NB4 (cell line): ENCODE measurements at places on chromosomes 3 and 15.

- no peak for DNase-seq
These were observed 337.2 kb downstream of the ZBTB20 start for GRCh38 chr3:114809668-114810413.

- peak; percentile 31 for DNase-seq
These were observed 15.8 kb downstream of the CX3CR1 start for GRCh38 chr3:39264053-39264452.

DNA sequence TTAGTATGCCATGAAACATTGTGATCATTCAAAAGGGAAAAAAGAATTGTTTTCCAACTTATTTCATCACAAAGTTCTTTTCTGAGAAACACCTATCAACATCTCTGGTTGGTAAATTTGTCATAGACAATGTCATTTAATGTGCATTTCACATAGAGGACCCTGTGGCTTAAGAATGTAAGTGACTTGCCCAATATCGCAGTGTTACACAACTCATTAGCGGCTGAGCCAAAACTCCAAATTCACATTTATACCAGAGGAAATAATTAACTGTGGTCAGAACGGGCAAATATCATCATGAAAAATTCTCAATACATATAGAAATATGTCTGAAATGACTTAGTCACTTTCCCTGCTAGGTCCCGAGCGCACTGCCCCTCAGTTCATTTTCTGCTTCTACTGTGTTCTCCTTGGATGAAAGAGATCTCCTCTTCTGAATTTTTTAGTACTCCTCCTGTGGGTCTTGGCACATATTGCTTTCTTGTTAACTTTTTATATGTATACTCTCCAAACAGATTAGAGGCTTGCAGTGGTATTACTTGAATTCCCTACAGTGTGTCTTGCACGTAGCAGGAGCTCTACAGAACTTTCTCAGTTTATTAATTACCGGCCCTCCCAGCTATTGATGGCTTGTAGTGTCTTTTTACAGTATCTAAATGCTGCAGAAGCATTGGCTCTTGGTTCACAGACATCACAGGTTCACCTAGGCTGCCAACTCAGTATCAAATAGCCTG is 33.1 kb downstream of the PTX3 start:
- peak; percentile 69 for DNase-seq

DNA sequence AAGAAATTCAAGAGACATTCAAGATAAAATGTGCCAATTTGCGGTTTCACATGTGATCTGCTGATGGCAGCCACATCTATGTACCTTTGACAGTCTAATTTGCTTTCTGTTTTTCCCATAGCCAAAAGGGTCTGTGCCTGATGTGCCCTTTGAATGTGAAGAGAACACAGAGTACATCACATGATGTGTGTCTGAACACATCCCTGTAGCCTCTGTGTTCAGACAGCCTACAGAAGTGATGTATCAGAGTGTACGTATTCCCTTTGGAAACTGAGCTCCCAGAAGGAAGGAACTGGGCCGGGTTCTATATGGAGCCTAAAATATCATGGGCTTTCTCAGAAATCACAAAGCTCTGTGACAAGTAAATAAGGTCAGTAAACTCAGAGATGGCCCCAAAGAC is 52.4 kb downstream of the BOC start:
- DNase-seq: no peak

DNA sequence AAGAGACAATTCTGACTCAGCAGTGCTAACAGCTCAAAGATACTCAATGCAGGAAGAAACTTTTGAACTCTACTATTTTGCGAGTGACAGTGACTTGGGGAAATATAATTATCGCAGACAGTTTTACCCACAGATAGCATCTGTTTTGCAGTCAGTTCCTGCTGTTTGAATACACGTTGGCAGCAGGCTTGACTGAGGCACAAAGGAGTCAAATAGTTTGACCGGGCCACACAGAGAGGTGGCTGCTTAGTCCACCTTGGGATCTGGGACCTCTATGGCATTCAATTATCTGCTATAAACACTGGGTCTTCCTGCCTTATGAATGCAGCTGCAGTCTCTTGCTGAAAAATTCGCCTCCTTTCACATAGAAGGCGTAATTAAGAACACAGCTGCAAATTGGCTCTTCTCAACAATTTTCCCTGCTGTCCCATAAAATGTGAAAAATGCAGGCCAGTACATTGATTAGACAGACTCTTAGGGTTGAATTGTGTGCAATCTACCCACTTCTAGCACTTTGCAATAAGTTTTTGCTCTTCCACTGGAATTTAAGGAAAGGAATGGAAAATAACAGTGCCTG is 56.5 kb downstream of the OTOL1 start:
- DNase-seq: no peak

- DNase-seq: no peak
These were observed 88.1 kb downstream of the MBNL1 start for GRCh38 chr3:152356870-152357276.

DNA sequence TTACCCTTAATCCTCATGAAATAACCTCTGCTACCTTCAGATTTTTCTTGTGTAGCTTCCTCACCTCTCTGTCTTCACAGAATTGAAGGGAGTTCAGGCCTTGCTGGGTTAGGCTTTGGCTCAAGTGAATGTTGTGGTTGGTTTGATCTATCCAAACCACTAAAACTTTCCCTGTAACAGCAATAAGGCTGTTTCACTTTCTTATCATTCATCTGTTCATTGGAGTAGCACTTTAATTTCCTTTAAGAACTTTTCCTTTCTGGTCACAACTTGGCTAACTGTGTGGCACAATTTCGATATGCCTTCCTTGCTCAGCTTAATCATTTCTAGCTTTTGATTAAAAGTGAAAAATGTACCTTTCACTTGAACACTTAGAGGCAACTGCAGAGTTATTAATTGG is 129.8 kb downstream of the NR1I2 start:
- DNase-seq: no peak

GRCh38 chr3:190617185-190617584 is 103.3 kb downstream of the IL1RAP start:
- DNase-seq: peak; percentile 94

DNA sequence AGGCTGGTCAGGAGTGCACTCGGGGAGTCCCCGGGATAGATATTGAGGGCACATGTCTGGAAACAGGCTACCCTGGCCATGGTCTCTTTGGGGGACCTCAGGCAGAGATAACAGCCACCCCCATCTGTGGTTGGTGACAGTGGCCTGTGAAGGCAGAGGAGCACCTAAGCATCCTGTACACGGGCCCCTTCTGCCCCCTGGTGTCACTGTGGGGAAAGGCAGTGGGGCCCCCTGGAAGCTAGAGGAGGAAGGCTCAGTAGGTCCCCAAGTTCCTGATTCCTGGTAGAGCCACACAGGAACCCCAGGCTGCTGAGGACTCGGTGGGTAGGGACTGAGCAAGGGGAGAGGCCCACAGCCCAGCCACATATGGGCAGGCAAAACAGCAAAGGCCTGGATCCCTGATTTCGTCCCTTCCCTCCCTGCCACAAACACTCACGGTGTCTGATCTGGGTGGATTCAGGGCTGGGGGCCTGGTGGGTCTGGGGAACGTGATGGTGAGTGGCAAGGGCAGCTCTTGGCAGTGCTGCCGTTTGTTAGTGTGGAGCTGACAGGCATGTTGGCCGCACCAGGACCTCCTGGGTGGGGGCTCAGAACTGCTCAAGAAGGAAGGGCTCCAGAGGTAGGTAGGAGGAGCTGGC is 14.1 kb upstream of the CXCR6 start:
- peak; percentile 52 for DNase-seq

GRCh38 chr3:175573226-175573625 is 714.1 kb downstream of the NAALADL2 start:
- no peak for DNase-seq

DNA sequence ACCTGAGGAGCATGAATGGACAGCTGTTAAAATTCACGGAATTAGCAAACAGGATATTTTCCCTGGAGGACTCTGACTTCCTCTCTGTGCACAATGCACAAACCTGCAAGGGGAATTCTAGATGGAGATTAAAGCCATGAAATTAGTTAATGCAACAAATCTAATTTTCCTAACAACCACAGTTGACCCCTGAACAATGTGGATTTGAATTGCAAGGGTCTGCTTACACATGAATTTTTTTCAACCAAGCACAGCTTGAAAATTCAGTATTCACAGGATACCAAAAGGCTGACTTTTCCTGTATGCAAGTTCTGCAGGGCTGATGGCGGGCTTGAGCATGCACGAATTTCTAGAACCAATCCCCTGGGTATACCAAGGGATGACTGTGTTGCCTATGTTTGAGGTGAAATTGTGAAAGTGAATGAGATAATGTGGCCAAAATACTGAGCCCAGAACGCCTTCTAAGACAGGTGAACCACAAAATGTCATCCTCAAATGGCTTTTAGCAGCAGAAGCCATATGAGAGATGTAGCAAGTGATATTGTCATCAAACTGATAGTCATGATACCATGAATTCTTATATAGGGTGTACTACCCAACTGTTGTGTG is 52.5 kb downstream of the COL8A1 start:
- no peak for DNase-seq

GRCh38 chr3:10810376-10810775 is 5.7 kb upstream of the SLC6A11 start:
- no peak for DNase-seq

DNA sequence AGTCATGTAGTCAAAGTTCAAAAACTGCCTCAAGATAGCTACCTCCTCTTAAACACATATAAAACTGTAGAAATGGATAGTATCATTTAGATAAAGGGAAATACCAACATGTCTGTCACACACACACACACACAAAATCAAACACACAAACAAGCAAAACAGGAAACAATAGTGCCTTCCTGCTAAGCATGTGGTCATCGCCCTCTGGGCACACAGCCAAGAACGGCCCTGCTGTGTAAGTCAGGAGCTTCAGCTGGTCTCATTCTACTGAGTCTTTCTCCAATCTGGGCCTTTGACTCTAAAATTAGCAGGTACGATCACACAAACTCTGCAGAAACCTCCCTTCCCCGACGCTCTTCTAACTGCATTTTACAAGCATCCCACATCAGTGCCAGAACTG is 272.2 kb upstream of the CHRNA7 start:
- DNase-seq: peak; percentile 18

GRCh38 chr15:100129677-100130076 is 212.1 kb downstream of the ADAMTS17 start:
- DNase-seq: no peak

DNA sequence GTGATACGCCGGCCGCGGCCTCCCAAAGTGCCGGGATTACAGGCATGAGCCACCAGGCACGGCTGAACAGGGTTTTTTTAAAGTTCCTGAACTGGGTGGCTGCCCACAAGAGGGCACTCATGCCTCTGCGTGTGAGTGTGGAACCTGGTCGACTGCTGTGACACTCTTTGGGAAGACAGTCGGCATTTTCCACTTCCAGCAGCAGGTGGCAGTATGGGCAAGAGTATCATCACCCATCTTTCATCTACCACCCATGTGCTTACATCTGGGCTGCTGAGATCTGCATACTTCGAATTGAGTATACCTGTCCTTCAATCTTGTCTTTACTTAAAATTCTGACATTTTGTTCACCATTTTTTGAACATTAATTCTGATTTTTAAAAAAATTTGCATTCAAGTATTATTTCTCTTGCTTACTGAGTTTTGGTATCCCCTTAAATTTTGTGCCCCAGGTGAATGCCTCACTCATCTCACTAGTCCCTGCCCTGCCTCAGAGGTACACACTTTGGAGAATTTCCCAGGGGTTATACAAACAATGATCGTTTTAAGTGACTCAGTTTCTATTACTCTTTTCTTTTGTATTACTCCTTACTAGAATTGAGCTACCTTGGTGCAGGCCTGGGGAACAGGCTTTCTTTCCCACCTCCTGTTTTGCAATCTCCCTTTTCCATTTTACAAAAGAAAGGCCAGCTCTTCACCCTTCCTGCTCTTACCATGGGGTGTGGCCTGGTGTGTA is 11.8 kb downstream of the CLEC3B start:
- peak; percentile 94 for DNase-seq

GRCh38 chr15:57548835-57549234 is 42.9 kb upstream of the MYZAP start:
- DNase-seq: no peak

DNA sequence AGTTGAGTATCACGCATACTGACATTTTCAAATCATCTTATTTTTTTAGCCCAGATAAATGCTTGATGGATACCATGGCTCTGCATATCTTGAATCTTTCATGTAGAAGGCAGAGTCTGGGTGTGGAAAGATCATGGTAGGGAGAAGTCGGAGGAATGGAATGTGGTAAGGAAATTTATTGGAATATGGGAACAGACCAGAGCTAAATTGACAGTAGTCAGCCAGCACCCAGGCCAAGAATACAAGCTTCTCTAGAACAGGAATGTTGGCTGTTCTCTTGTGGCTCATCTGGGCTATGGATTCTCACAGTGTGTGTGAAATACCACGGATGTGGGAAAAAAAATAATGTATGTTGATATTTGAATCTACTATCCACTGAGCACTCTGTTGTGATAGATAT is 305.7 kb upstream of the COL8A1 start:
- DNase-seq: no peak

DNA sequence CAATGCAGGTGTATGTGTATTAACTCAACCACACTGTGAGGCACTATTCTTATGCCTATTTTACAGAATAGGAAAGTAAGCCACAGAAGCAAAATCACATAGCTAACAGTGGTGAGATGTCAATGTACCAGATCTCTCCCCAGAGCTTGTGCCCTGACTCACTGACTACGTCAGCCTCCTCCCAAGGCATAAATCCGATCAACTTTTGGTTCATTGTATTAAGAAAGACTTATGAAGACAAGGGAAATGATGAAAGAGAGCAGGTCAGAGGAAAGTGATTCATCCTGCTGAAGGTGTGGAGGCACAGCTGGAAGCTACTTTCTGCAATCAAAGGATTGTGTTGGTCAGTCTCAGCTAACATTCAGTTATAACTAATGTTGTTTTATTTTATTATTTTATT is 33.0 kb upstream of the SV2B start:
- no peak for DNase-seq

DNA sequence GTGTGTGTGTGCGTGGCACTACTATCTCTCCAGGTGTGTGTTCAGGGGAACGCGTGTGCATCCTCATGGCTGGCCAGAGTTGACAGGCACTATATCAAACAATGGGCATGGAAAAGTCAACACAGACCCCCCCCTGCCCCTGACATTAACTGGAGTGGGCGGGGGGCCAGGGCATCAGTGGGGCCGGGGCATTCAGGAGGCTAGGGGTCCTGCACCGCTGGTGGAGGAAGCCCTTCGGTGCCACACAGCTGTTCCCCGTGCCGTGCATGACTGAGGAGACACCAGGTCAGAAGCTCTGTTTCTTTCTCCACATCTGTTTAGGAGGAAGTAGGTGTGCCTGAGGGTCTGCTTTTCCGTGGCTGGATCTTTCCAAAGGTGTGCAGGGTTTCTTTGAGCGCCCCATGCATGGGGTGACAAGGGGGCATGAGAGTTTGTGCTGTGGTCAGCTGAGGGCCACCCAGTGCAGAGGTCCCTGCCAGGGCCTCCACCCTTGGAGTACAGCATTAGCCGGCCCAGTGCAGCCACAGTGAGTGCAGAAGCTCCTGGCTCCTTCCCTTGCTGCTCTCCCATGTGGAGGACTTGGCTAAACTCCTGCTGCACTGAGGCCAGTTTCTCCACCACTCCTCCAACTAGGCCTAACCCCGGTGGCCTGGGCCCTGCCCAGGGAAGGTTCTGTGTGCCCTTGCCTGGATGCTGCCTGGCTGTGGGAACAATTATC is 7.5 kb downstream of the C3orf22 start:
- no peak for DNase-seq
